Breast epithelium (tissue), 4 donors: ENCODE measurements at places on chromosomes 5 and 9. TPM values are rescaled to one million over a fixed set of nuclear protein-coding genes. Genes with fewer than 3 reads are reported as not detected.

DNA sequence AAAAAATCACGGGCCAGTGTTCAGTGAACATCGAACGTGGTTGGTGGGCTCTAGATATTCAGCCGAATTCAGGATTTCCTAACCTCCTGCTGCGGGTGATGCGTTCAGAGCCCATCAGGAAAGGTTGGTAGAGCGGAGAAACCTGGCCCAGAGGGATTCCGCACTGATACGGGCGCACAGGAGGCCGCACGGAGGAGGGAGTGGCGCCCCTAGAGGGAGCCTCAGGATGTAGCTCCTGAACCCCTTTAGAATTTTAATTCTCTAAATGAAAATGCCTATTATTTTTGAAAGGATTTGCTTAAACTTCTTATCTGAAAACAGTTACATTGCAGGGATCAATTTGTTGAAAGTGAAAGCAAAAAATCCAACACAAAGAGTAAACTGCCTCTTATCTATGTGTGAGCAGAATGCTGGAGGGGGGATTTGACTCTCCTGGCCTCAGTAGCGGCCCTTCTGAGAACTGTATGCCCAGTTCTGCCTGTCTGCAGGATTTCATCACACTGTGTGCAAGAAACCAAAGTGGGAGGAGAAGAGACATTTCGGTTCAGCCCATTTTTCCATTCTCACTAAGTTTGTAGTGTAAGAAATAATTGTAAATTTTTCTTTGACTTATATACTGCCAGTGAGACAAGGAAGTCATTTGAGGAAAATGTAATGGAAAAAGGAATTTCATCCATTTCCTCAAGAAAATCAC lies 75.9 kb downstream of the TENT4A start:
- no peaks in the 10 kb centered on the region for H3K4me1 ChIP-seq
- H3K4me3 ChIP-seq = no peak overlapping the region
- no peaks in the 10 kb centered on the region for H3K27me3 ChIP-seq
- no peak for DNase-seq
- H3K36me3 ChIP-seq = no peaks in the 10 kb centered on the region

- no peaks in the 10 kb centered on the region for H3K36me3 ChIP-seq
- DNase-seq = no peak
- no peak overlapping the region for H3K4me3 ChIP-seq
- no peaks in the 10 kb centered on the region for H3K4me1 ChIP-seq
- no peak overlapping the region for H3K27ac ChIP-seq
Measured at GRCh38 chr5:165834891-165835290, 2329.5 kb downstream of the MAT2B start.

DNA sequence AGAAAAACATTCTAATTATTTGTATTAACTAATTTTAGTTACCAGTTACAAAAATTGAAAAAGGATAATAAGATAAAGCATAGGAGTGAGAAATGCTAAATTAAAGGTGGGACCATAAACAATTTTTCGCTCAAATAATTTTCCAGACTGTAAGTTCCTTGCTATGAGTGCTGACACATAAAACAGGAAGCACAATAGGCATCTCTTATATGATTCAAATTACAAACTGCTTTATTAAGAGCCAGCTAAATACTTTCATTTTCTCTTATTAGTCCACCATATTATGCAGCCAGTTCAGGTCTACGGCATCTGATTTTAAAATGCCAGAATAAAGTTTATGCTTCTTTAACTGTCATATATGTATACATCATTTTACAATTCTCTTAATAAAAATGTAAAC lies 4.4 kb downstream of the RC3H2 start:
- H3K4me3 ChIP-seq = no peak overlapping the region
- no peaks in the 10 kb centered on the region for H3K4me1 ChIP-seq
- H3K27me3 ChIP-seq = no peaks in the 10 kb centered on the region

- no peaks in the 10 kb centered on the region for H3K27me3 ChIP-seq
- DNase-seq = no peak
- H3K4me1 ChIP-seq = no peaks in the 10 kb centered on the region
- no peak overlapping the region for H3K4me3 ChIP-seq
- H3K27ac ChIP-seq = no peak overlapping the region
- no peaks in the 10 kb centered on the region for H3K36me3 ChIP-seq
Measured at GRCh38 chr9:22452415-22453010, 5.9 kb downstream of the DMRTA1 start.

Gene GLRA1
- total RNA-seq = not detected

Gene PLAC8L1
- not detected for total RNA-seq
